Stimulated activated CD4-positive, alpha-beta T cell treated with anti-CD3 and anti-CD28 coated beads, Interleukin-1b, Interleukin-23, amount 100 ng/mL, for 1 hour (primary cell): ENCODE measurements at places on chromosomes 7 and 10.

GRCh38 chr7:78879206-78879605 lies 574.3 kb downstream of the MAGI2 start:
- no peak for DNase-seq

DNA sequence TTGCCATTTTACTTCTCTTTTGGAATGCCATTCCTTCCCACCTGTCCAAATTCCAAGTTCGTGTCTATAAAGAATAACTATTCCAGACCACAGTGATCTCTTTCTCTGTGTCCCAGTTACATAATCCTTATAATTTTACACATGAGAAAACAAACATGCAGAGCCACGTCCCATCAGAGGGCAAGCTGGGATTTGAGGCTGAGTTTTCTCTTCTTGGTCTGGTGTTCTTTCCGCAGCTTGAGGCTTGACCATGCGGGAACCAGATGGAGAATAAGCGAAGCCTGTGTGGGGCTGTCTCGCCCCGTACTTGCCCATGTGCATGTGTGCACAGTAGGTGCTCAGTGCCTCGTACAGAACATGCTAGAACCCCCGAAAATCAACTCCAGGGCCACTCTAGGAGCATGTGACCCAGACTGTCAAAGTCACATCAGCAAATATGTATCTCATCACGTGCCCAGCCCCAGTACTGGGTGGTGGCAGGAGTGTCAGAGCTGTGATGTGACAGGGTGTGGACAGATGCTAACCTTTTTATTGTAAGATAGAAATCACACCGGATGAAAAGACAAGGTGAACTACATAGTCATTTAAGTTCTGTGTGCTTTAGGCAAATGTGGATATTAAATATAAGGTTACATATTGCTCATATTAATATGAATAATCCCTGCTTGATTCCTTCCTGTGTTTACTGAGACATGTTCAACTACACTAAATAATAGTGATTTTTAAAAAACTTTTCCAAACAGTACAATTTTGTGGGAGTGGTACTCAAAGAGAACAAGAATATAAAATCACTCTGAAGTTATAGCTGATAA lies 3.2 kb downstream of the INSIG1 start:
- DNase-seq, result no peak

DNA sequence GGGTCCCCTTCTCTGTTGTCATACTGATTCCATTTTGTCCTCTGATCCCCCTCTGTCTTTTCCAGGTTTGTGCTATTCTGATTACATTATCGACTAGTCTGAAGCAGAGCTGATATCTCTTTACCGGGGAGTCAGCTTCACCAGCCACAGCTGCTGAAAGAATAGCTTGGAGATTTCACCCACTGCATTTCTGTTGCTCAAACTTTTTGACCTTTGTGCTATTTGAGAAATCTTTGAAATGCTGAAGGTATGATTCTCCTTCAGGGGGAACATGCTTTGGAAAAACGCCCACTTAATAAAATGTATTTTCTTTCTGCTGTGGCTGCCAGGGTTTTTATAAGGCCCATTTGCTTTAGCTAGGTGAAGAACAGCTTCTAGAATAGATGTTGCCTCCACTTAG lies 197.8 kb upstream of the TCF7L2 start:
- DNase-seq, result no peak

- no peak for DNase-seq
These were observed 134.2 kb upstream of the AKR1E2 start for GRCh38 chr10:4691776-4692175.

GRCh38 chr10:103040418-103040817 lies 122.3 kb downstream of the CNNM2 start:
- no peak for DNase-seq

DNA sequence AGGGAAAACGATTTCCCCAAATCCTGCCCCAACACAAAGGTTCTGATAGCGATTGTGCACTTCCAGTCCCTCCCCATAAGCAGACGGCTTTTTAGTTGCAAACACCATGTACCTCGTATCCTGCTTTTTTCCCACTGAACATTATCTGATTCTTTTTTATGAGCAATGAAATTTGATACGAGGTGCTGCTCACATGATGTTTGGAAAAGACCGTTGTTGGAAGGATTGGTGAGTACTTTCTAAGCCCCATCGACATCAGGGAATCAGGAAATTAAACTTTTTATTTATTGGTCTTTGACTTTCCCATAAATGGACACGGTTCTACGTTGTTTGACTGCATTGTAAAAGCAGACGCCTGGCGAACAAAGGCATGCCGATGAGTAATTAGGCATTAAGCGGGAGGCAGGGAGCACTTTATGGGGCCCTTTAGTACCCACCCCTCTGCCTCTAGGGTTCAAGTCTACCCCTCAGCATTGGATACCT lies 49.4 kb downstream of the TEX36 start:
- no peak for DNase-seq

DNA sequence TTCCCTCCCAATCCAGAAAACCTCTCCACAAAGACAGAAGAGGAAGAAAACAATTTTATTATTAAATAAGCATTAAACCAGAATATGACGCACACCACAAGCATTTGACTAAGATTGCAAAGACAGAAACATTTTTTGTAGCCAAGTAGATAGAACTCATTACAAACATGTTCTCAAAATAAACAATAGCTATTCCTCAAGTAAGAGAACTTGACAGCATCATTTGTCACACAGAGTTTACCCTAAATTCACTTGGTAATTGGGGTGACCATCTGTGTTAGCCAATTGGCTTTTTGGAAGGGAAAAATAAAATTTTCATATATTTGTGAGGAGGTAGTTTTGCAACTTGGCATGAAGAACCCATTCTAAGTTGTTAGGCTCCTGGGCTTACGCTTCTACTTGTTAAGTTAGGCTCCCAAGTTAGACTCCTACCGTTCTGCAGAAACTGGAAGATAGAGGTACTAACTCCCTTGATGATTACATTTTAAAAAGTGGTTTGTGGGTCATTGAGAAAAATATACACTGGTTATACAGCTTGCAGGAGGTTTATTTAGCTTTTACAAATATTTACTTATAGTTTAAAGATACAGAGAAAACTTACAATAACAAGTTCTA lies 618.6 kb upstream of the CNTNAP2 start:
- DNase-seq, result no peak

GRCh38 chr7:98777051-98777450 lies 92.8 kb downstream of the TMEM130 start:
- no peak for DNase-seq

- DNase-seq, result no peak
These were observed 27.2 kb upstream of the AP5Z1 start for GRCh38 chr7:4748231-4748681.

GRCh38 chr10:76015245-76015644 lies 583.8 kb downstream of the LRMDA start:
- DNase-seq, result no peak

- no peak for DNase-seq
These were observed 181.6 kb downstream of the PHTF2 start for GRCh38 chr7:77980087-77980713.

- DNase-seq, result no peak
These were observed 74.9 kb downstream of the MINPP1 start for GRCh38 chr10:87579563-87579962.

GRCh38 chr10:72008096-72008981 lies 44.1 kb downstream of the CHST3 start:
- DNase-seq, result no peak

DNA sequence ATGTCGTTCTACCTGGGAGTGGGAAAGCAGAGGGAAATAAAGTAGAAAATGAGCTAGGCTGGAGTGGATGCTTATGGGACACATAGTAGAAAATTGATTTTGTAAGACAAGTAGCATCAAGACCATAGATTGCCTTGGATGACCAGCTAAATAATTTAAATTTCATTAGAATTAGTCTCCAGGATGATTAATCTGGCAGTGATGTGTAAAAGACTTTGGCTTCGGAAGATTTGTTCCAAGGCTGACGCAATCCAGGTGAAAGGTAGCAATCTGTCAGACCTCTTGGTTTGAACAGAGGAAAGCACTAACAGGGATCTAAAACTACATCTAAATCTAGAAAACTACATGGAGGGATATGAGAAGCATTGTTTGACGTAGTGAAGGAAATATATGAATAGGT lies 236.5 kb downstream of the ARL4A start:
- DNase-seq, result no peak

- no peak for DNase-seq
These were observed 992 bp upstream of the MGMT start for GRCh38 chr10:129465796-129466702.

DNA sequence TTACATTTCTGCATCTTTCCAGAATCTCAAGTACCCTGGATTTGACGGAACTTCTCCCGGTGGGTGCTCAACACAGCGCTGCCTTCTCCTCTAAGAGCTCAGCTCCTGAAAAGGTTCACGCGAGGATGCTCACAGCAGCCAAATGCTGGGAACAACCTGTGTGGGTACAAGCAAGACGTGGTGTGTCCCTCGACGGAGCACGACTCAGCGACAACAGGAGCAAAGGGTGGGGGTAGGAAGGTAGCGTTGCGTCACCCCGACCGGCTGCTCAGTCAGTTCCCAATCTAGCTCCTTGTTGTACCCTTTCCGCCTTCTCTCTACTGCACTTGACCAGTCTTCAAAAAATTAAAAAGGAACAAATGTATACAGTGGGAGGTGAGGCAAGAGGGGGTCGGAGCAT lies 117.3 kb downstream of the PTPRN2 start:
- no peak for DNase-seq

DNA sequence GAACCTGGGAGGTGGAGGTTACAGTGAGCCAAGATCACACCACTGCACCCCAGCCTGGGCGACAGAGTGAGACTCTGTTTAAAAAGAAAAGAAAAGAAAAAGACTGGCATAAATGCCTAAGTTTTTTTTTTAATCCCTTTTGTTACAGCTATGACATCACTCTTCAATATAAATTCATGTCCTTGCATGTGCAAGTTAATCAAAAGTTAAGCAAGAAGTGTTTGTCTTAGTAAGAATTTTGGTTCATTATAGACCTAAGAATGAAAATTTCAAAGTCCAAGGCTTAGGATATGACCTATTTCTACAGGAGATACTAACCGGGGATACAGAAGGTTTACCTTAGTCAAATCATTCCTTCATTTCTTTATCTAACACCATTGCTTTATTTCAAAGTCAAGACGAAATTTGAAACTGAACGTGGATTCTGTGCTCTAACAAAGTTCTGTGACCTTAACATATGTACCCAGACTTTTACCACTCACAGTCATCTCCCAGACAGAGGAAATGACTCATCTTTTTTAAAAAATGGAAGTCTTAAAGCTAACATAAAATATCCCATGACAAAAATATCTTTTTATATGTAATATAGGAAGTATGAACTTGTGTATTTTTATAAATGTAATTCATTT lies 29.3 kb upstream of the ITGB8 start:
- no peak for DNase-seq

- DNase-seq, result no peak
These were observed 128.4 kb upstream of the TCF7L2 start for GRCh38 chr10:112821663-112822062.

- DNase-seq, result no peak
These were observed 38.4 kb downstream of the IL2RA start for GRCh38 chr10:6023661-6024333.

DNA sequence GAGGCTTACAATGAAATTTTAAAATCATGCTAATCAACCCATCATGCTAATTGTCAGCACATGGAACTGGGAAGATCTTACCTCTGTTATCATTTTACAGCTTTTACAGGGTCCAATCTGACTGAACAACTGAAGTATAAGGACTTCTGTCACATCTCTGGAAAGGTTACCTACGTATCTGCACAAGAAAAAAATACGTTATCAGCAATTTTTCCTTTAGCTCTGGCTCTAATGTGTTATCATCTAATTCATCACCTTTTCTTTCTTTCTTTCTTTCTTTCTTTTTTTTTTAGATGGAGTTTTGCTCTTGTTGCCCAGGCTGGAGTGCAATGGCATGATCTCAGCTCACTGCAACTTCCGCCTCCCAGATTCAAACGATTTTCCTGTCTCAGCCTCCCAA lies 8.7 kb downstream of the TIAL1 start:
- no peak for DNase-seq

- no peak for DNase-seq
These were observed 935.6 kb downstream of the GRID1 start for GRCh38 chr10:85430991-85431390.

DNA sequence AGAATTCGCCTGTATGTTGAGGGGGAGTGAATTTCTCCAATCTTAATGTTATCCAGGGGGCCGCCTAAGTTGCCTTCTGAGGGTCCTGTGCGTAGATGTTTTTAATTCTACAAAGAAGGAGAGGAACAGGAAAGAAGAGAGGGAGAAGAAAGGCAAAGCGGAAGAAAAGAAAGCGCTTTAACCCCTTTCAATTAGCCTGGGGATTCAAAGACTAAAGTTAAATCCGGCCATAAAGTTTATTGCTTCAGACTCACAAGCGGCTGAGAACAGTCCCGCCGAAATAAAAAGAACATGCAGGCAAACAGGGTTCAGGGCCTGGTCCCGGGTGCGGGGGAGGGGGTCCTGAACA lies 4.5 kb downstream of the HOXA5 start:
- no peak for DNase-seq

- no peak for DNase-seq
These were observed 130.8 kb upstream of the LYZL1 start for GRCh38 chr10:29158066-29158465.

GRCh38 chr10:3339531-3339950 lies 167.0 kb upstream of the PITRM1 start:
- no peak for DNase-seq

- no peak for DNase-seq
These were observed 62.4 kb downstream of the MICU1 start for GRCh38 chr10:72563327-72563932.

DNA sequence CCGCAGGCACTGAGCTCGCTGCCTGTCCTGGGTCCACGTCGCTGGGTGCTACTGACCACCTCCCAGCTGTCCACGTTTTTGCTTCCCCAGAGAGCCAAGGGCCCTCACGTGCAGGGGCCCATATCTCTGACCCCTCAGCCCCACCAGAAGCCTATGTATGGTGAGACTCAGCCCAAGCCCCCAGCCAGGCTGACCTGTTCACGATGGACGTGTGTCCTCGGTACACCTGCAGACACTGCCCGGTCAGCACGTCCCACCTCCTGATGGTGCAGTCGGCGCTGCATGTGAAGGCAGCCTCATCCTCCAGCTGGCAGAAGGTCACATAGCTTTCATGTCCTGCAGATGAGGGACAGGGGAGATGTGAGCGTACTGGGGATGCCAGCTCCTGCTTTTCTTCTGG lies 9.9 kb downstream of the WDR86 start:
- DNase-seq, result no peak

DNA sequence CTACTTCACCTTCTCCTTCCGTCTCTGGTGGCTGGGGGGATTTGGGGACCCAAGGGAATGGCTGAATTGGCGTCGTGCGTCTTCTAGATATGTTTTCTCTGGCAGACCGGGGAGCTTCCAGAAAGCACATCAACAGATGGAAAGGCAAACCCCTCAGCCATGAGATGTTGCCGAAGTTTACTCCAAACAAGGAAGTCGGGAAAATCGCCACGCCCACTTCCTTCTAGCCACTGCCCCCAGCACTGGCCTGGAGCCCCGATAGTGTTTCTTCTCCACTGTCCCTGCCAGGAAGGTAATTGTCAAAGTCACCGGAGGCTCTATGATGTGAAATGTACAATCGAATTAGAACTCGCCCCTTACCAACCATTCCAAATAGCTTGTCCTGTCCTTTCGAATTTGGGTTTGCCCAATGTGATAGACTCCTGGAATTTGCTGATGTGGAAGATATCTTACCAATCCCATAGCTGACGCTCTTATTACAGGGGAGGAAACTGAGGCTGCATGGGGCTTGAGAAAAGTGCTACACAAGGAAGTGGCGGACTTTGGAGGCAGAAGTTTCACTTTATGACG lies 191.0 kb downstream of the LSM5 start:
- no peak for DNase-seq

GRCh38 chr10:136465-136762 lies 1.2 kb downstream of the ZMYND11 start:
- DNase-seq, result no peak

GRCh38 chr10:71710519-71710918 lies 9.1 kb downstream of the C10orf105 start:
- DNase-seq, result no peak
